ENCODE measurements at places on chromosomes 2 and 18.

- DNase-seq, result no peak
Observed at GRCh38 chr2:47521666-47522285, 118.8 kb downstream of the MSH2 start.

- DNase-seq, result no peak
Observed at GRCh38 chr2:105261061-105261460, 19.5 kb downstream of the GPR45 start.

- DNase-seq, result no peak
Observed at GRCh38 chr2:68591225-68591624, 52.2 kb upstream of the PROKR1 start.

GRCh38 chr2:48514348-48515003 is 15.5 kb upstream of the STON1 start:
- DNase-seq, result no peak

All from large intestine (tissue), 12 donors.